ENCODE measurements at places on chromosomes 7 and 10.

DNA sequence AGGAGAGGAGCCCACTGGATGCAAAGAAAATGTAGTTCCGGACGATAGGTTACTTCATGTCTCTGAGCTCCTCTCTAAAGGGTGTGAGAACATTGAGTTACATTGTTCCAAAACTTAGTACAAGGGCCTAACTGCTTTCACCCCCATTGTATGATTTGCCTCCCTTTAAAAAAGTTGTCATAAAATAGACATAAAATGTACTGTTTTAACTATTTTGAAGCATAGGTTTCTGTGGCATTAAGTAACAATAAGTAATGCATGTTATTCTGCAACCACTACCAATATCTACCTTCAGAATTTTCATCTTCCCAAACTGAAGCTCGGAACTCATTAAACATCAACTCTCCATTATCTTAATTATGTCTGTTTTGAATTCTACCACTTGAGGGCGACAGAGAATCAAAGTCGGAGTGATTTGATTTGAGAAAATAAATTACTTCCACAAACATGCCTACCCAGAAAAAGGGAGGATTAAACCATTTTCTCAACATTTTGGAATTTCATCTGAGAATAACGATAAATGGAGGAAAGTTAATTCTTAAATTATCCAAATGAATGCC lies 2.7 kb downstream of the IGFBP1 start:
- no peak for DNase-seq

- no peak for DNase-seq
These were observed 339.2 kb upstream of the ADARB2 start for GRCh38 chr10:2076528-2076927.

DNA sequence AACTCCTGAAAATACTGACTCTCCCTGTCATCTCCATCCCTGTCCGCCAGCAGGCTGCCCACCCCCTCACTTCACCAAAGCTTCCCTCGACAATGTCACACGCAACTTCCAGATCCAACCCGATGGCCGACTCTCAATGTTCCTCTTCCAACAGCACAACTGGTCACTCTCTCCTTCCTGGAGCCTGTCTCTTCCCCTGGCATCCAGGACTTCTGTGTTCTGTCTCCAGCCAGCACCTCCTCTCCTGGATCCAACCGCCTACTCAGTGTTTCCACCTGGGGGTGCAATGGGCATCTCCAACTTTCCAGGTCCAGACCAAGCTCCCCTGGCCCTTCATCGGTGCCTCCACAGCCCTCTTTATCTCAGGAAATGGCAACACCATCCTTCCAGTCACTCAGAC lies 8.6 kb downstream of the CPA5 start:
- no peak for DNase-seq

DNA sequence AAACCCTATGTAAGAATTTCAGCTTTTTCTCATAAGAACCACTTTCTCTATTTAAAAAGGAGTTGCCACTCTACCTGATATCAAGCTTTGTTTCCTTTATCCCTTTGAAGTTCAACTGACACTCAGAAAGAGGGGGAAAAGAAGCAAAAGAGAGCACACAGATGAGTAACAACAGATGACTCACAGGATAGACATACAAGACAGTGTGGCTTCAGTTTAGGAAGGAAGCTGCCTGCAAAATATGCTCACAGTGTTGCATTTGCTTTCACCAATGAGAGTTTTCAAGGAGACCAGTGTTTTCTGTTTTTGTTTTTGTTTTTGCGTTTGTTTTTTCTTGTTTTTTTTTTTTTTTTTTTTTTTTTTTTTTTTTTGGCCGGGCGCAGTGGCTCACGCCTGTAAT lies 1181.6 kb downstream of the DNAJB9 start:
- no peak for DNase-seq

Measured in pancreas (tissue), 10 donors.